Head of caudate nucleus (tissue), 42 donors: ENCODE measurements at places on chromosomes 4 and X.

DNA sequence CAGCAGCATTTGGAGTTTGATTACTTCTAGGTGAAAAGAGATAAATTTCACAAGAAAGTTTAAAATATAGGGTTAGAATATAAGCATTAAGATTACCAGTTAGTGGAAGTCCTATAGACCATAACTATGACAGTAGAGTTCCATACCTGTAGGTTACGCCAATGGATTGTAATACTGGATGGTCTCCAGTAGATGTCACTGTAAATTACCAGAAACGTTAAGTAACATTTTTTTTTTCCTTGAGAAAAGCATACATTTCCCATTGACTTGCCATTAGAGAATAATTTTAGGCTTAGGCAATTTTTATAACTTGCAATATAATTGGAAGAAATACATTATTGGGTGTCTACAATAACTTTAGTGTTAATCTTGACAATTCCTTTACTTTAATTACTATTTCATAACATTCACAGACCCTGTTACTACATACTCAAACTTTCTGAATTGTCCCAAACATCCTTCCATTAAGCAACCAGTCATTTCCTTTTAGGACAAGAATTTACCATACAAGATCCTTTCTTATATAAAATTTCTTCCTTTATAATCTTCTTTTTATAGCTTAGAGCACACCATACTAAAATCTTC is 304.1 kb upstream of the TECRL start:
- no peak for DNase-seq

DNA sequence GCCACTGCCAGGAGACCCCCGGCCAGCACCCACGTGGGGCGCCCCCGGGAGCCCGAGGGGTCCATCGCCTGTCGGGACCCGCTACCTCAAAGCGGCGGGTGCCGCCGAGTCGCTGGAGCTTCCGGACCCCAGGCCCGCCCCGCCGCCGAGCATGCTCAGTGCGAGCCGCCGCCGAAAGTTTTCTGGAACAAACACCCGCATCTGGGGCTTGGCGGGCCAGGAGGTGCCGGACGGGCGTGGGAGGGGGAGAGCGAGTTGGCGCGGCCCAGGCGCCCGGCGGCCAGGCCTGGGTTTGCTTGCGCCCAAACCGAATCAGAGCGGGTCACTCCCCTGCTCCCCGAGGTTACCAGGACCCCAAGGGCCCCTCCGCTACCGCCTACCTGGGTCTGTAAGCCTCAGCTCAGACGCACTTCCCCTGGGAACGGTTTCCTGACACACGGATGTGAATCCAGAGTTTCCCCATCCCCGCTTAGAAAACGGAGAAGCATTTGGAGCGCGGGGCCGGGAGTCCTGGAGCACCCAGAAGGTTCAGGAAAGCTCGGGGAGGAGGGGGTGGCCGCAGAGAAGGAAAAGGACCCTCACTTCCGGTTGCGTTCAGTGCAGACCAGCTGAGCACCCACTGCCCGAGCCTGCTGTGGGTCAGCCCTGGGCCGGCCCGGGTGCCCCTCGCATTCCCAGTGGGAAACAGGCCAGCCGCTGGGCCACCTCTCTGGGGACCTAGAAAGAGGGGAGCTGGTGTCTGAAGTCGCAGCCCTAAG is at the start of gene EVC2:
Gene EVC2 (minus strand): TSS at position 111 of the 758 bp plus-strand sequence. CDS start 46 bp downstream, at position 65.
- peak; percentile 30 for DNase-seq

GRCh38 chr4:84470204-84470785 is 28.8 kb downstream of the NKX6-1 start:
- DNase-seq, result no peak

DNA sequence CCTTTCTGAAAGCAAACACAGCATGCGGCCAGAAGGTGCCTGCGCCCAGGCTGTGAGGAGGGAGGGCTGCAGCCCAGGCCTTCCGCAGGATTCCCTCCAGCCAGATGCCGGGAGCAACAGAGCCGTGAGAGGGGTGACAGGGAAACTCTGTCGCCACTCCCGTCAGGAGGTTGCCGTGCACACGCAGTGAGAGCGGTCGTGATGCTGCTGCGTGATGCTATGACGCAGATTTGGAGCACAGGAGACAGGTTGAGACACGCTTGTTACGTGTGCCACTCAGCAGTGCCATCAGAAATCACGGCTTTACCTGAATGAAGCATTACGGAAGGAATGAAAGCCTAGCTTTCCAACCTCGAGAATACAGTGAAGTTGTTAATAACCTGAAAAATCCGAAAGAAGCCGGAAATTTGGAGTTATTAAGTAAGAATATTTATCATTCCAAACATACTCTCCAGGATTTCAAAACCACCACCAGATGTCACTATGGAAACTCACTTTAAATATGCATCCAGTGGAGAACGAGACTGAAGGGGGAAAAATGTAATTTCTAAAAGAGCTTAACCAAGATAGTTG is 54.4 kb downstream of the FAT1 start:
- peak; percentile 50 for DNase-seq

GRCh38 chr4:129526812-129527211 is 430.9 kb downstream of the C4orf33 start:
- DNase-seq, result no peak

DNA sequence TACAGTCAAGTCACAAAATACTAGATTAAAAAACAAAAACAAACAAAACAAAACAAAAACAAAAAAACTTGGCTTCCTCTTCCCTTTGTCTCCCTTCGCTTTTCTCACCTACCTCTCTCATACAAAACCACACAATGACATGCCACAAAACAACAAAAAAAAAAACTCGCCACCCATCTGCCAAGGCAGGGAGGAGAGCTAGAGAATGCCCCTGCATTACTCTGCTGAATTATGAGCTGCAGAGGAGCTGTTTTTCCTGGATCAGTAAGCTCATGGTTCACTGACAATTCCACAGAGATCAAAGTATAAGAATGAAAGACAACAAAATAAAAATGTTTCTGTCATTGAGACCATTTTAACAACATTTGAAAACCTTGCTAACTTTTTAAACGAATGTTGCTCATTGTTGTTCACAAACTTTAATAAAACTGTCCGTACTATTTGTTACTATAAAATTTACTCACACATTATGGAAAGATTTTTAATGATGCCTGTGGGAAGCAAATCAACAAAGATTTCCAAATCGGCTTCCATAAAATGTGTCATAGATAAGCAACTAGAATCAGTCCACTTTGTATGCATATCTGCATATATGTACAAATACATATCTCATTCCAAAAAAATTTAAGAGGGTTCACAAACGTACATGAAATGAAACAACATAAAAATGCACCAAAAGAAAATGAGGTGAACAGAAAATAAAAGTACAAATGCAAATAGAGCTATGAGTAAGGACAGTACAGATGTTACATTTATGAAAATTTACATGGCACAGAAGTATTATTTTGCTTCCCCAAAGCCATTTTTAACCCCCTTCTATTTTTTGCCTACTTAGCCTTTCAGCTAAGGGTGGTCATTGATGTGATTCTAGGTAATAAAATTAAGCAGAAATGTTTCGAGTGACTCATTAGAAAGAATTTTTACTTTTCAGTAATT is 252.4 kb upstream of the FAT4 start:
- no peak for DNase-seq

DNA sequence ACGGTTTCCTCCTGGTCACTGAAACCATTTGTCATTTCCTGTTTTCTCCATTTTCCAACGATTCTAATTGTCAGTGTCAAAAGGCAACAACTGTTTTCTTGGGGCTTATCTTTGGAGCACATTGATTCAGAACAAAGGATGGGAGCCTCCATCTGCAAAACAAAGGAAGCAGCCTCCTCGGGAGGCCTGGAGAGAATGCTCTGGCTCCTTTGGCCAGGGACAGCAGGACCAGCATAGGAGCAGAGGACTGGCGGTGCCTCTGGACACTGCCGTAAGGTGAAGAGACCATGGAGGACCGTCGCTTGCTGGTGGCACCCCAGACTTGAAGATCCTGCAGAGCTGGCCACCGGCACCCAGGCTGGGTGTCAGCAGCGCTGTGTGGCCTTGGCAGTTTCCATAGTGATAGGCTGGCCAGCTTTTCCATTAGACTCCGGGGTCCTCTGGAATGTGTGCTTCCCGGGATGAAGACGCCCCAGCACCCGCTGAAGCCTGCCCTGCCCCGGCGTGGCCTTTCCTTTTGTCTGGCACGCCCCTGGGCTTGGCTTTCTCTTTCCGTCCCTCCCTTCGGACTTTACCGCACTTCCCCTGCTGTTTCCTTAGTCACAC is 61.1 kb upstream of the MTM1 start:
- DNase-seq, result no peak

GRCh38 chrX:145502670-145503069 is 255.4 kb downstream of the SPANXN1 start:
- no peak for DNase-seq

- DNase-seq, result no peak
These were observed 235.7 kb downstream of the NKX6-1 start for GRCh38 chr4:84263415-84263814.

- DNase-seq, result no peak
These were observed 11.8 kb downstream of the AMBN start for GRCh38 chr4:70603856-70604255.

DNA sequence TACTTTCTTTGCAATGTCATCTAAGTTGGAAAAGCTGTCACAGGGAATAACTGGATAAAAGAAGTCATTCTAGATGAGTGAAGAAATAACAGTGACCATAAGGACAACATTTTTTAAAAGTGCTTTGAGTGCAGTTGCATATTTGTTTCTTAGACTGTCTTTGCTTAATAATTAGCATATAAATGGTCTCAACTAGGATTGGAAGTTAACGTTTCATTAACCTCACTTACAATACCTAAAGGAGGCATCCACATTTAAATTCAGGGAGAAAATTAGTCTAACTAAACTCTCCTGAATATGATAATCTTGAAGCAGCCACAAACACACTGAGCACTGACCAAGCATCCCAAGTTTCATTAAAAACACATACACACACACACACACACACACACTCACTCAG is 780.7 kb downstream of the PCDH18 start:
- DNase-seq, result no peak
